Gastrocnemius medialis (tissue), 4 donors: ENCODE measurements at places on chromosomes 6 and 20.

DNA sequence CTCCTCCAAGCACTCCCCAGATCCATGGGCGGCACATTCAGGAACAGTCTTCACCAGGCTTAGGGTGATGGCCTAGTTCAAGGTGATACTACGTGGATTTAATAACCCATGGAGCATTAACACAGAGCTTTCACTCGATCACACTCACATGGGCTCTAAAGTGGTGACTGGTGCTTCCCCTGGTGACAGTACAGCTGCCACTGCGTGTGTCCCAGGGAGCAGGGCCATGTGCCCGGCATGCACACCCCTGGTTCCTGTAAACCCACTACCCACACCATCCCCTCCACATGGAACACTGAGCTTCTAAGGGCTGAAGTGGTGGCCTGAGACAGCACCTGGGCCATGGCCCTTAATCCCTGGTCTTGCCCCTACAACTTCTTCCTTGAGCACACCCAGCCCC is 27.8 kb upstream of the APMAP start:
- DNase-seq, result peak; percentile 7
- H3K4me3 ChIP-seq, result no peak overlapping the region
- H3K27me3 ChIP-seq, result no peaks in the 10 kb centered on the region
- H3K27ac ChIP-seq, result no peak overlapping the region

DNA sequence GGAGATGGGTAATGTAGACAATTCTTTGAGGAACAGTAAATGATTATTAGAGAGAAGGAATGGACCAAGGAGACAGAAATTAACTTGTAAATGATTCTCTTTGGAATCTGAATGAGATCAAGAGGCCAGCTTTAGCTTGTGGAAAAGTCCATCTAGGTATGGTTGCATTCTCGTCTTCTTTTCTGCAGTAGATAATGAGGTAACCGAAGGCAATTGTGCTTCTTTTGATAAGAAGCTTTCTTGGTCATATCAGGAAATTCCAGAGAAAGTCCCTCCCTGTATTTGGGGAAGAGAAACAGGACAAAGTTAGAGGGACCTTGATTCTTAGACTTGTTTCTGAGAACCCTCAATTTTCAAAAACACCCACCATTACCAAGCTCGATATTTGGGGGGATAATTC is 109.1 kb upstream of the PRSS16 start:
- H3K27me3 ChIP-seq, result no peaks in the 10 kb centered on the region
- no peak overlapping the region for H3K27ac ChIP-seq
- no peaks in the 10 kb centered on the region for H3K4me1 ChIP-seq
- H3K4me3 ChIP-seq, result no peak overlapping the region
- DNase-seq, result no peak

DNA sequence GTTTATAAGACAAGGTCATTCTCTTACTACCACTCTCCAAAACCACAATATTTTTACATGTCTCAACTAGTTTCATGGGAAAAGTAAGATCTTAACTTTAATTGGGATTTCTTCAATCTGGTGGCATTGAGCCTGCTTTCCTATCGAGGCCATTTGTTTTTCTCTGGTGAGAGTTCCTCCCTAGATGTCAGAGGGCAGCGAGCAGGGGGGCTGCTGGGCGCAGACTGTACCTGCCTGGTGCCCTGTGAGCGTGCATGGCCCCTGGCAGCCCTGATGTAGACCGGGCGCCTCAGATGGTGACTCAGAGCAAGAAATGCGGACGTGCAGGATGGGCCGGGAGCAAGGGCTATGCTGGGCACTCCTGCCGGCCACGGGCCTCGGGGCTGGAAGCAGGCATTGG is 27.2 kb downstream of the ERMARD start:
- H3K27me3 ChIP-seq, result no peaks in the 10 kb centered on the region
- no peak overlapping the region for H3K4me3 ChIP-seq
- no peak for DNase-seq
- no peak overlapping the region for H3K27ac ChIP-seq
- H3K4me1 ChIP-seq, result no peaks in the 10 kb centered on the region

GRCh38 chr20:48965189-48965910 is 43.8 kb downstream of the ARFGEF2 start:
- H3K36me3 ChIP-seq, result no peaks in the 10 kb centered on the region
- H3K4me1 ChIP-seq, result no peaks in the 10 kb centered on the region
- no peak for DNase-seq
- H3K4me3 ChIP-seq, result no peak overlapping the region

- H3K4me3 ChIP-seq, result no peak overlapping the region
- H3K36me3 ChIP-seq, result no peaks in the 10 kb centered on the region
- H3K27ac ChIP-seq, result peak overlapping the region; percentile 42
- H3K27me3 ChIP-seq, result no peaks in the 10 kb centered on the region
- DNase-seq, result no peak
Observed at GRCh38 chr20:23205211-23205610, 119.1 kb upstream of the CD93 start.

GRCh38 chr20:10239954-10240353 is 21.3 kb downstream of the SNAP25 start:
- no peaks in the 10 kb centered on the region for H3K27me3 ChIP-seq
- no peak overlapping the region for H3K4me3 ChIP-seq
- DNase-seq, result no peak
- H3K36me3 ChIP-seq, result no peaks in the 10 kb centered on the region

DNA sequence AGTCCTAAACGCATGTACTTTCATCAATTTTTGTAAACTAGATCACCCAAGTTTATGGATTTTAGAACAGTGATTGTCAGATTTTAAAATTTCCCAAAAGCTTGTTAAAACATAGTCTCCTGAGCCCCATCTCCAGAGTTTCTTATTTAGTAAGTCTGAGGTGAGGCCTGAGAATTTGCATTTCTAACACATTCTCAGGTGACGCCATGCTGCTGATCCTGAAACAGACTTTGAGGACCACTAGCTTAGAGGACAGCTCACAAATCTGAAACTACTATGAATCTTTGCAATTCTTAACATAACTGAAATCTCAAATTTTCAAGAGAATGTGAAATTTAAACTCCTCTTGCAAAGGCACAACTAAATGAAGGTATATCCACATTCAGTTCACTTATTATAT is 37.8 kb upstream of the MLIP start:
- H3K27ac ChIP-seq, result peak overlapping the region; percentile 91
- H3K4me1 ChIP-seq, result peaks cover 67% of the 10 kb centered on the region
- H3K27me3 ChIP-seq, result no peaks in the 10 kb centered on the region
- H3K4me3 ChIP-seq, result no peak overlapping the region
- no peak for DNase-seq

- H3K4me1 ChIP-seq, result no peaks in the 10 kb centered on the region
- H3K4me3 ChIP-seq, result no peak overlapping the region
- no peak for DNase-seq
- H3K27ac ChIP-seq, result no peak overlapping the region
Observed at GRCh38 chr20:18537651-18538050, 29.6 kb upstream of the SMIM26 start.

GRCh38 chr6:76615395-76615794 is 542.9 kb upstream of the IMPG1 start:
- H3K27me3 ChIP-seq, result no peaks in the 10 kb centered on the region
- no peaks in the 10 kb centered on the region for H3K4me1 ChIP-seq
- no peak for DNase-seq
- no peak overlapping the region for H3K4me3 ChIP-seq
